ENCODE measurements at places on chromosomes 2 and 18.

- no peak for DNase-seq
Observed at GRCh38 chr2:28004086-28004485, 113.6 kb downstream of the BABAM2 start.

- DNase-seq, result no peak
Observed at GRCh38 chr2:238476258-238476657, 49.5 kb downstream of the ASB1 start.

DNA sequence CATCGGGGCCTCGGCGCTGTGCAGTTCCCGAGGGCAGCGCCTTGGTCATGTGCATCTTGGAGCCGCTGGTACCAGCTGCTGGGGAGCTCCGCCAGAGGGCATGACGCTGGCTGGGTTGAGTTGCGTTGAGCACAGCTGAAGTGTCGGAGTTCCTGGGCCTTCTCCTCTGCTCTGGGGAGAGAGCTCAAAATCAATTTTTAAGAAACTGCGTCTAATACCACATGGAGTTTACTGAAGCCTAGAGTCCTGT, 48.7 kb downstream of the GREB1 start:
- DNase-seq, result no peak

DNA sequence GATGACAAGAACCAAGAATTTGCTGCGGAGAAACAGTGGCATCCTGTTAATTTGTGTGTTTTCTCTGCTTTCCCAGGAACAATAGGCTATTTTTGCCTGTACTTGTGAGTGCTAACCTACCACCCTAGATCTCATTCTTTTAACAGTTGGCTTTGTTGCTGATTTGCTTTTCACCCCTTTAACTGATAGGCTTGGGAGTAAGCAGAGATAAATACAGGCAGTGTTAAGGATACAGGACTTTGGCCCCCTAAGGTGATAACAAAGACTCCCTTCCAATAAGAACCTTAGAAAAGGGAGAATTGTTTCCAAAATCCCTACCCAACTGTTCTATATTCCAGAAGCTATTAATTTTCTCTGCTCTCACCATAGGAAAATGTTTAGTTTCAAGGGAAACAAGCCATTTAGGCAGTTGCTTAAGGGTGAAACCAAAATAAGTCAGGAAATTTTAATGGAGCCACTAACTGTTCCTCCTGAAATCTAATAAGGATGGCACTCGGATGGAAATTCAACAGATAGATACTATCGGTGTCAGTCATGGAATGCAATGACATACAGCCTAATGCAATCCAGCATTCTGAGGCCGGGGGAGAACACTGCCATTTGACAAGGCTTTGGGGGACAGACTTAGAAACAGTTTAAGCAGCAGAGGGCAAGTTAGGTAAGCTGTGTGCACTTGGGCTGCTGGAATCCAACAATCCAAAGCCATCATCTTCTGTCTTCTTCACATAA, 238.8 kb downstream of the RNF152 start:
- no peak for DNase-seq

- no peak for DNase-seq
Observed at GRCh38 chr2:231250698-231251097, 52.3 kb downstream of the ARMC9 start.

DNA sequence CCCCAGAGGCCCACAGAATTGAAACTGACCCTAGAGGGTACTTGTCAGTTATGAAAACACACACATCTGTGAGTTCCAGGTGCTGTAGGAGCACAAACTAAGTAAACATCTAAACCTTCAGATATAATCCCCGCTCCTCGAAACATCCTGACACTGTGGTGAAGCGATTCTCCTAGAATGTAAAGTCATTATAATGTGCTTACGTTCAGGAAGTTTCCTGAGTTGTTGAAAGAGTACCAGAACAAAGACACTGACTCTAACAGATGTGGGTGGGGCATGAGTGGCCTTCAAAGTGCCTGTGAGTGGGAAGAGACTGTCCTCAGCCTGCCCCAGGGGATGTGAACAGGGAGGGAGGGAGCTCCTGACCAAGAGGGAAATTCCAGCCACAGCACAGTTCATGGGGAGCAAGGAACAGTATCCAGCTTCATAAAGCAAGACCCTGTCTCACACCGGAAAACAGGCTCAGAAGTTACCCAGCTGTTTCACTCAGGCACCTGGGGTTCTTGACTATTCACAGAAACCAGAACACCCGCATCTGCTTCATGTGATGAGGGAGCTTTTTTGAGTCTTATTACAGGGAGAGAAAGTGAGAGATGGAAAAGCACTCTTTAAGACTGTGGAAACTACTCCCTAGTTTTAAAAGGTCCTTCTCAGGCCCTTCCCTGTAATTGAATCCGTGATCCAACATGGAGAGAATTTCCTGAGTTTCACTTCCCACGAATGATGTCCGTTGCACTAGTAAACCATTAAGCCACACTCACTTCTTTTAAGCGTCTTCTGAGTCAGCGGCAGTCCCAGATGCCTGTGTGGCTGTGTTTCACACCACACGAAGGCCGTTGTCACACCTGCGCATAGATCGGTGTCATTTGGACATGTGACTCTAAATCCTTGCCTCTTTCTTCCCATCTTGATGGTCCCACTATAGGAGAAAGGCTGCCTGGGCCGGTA, 88.6 kb upstream of the EML6 start:
- DNase-seq, result no peak

- DNase-seq, result no peak
Observed at GRCh38 chr2:105883911-105884694, 139.4 kb downstream of the NCK2 start.

GRCh38 chr2:30318987-30319782, 87.9 kb downstream of the LBH start:
- no peak for DNase-seq

GRCh38 chr2:60671966-60672365, 84.1 kb upstream of the PAPOLG start:
- no peak for DNase-seq

GRCh38 chr2:186903216-186903615, 54.2 kb upstream of the ZSWIM2 start:
- DNase-seq, result no peak

GRCh38 chr2:10482913-10483312, 34.8 kb upstream of the ODC1 start:
- DNase-seq, result no peak

DNA sequence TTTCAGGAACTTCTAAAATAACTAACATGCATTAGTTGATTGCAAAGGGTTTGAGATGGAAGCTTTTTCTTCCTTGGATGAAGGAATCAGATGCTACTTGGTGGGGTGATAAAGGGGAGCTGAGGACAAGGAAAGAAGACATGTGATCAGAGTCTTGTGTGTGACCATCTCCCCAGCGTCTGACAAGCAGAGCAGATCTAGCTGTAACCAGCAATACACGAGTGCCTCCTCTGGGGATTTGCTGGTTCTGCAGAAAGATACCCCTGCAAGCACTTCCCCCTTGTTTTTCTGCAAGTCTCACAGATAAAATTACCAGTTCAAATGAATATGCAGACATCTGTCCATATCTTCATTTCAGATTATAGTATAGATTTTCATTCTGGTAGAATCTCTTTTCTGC, 2.7 kb downstream of the CDH7 start:
- DNase-seq, result no peak

DNA sequence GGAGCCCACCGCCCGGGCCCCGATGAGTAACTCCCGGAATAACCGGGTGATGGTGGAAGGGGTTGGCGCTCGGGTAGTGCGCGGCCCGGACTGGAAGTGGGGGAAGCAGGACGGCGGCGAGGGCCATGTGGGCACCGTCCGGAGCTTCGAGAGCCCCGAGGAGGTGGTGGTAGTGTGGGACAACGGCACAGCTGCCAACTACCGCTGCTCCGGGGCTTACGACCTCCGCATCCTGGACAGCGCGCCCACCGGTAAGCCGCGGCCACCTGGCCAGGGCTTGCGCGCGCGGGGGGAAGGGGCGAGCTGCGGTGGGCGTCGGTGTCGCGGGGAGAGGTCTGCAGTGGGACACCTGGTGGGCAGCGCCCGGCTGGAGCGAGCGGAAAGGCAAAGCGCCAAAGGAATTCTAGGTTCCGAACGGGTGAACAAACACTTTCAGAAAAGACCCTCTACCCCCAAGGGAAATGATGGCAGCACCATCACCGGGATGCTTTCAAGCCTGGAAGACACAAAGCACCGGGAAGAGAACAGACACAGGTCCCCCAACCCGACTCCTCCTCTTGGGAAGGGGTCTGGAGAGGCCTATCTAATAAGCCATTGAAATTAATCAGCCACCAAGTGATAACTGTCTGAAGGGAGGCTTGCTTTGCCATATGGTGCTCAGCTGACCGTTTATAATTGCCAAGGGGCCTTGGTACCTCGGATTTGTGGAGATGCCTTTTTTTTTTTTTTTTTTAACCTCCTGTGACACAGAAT, 1.1 kb downstream of the MIB1 start:
- peak; percentile 10 for DNase-seq

DNA sequence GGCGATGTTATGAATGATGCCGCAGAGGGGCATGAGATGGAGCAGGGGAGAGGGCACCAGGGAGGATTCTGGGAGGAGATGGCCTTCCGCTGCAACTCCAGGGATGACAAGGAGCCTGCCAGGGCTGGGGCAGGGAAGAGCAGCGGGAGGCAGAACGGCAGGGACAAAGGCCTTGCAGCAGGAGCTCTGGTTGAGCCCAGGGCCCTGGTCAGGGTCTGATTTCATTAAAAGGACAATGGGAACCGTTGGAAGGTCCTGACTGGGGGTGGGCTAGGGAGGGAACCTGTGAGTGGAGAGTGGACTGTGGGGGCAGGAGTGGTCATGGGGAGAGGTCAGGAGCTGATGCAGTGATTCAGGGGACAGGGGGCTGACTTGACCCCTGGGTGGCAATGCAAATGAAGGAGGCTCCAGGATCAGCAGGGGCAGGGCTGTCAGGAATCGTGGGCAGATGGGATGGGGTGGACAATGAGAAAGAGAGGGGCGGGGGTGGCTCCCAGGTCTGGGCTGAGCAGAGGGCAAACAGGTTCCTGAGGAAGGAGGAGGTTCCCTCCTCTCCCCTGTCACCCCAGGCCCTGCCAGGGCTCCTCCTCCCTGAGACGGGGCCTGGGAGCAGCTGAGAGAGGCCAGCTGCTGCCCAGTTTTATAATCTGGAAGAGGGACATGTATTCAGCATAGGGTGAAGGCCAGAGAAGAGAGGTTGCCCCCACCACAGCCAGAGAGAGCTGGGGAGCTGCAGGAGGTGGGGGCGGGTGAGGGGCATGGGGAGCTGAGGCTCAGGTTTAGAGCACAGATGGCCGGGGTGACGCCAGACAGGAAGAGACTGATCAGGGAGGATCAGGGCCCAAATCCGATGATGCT, 7.3 kb upstream of the DUSP2 start:
- DNase-seq, result no peak

DNA sequence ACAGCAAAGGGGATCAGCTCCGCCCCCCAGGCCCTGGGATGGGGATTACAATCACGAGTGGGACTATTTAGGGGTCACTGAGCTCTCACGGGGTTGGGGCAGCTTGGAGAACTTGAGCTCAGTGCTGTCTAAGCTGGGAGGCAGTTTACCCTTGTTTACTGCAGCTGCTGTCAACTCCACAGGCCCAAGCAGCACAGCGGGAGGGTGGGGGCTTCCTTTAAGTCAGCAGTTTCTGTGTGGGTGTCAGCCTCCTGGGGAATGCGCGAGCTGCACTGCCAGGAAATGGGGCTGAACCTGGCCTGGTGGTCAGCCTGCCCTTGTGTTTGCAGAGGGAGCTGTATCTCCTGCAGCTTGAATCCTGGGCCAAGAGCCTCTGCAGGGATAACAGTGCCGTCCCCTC, 29.8 kb downstream of the TOGARAM2 start:
- DNase-seq, result no peak

DNA sequence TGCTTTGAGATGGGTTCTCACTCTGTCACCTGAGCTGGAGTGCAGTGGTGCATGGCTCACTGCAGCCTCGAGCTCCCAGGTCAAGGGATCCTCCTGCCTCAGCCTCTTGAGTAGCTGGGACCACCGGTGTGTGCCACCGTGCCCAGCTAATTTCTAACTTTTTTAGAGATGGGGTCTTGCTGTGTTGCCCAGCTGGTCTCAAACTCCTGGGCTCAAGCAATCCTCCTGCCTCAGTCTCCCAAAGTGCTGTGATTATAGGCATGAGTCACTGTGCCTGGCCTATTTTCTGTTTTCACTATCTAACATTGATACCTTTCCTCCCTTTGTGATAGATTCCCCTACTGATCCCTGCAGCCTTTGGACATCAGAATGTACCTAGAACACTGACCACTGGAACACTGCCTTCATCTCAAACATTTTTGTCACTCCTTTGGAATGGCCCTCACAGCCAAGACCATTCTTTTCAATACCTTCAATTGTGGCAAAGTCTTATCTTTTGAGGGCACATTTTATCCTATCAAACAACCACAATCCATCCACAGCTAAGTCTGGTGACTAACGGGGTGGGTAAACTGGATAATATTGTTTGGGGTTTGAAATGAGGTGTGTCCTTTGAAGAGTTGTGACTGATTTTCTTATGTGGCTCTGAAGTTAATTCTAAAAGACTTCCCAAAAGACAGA, 43.7 kb downstream of the EPAS1 start:
- DNase-seq, result no peak

DNA sequence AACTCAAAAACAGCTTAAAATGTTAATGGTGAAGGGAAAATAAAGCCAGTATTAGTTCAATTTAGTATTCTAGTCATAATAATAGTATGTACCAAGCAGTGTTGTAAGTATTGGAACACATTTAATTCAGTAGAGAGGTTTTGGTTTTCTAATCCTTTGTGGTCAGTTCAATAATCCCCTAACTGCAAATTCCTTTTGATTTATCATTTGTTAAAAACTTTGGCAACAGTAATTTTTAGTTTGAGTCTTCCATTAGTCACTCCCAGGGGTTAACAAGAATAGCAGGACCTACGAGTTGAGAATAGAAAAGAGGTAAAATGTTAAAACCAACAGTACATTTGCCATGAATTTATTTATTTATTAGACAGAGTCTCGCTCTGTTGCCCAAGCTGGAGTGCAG, 10.7 kb downstream of the MRPL44 start:
- DNase-seq, result no peak

GRCh38 chr2:230152334-230152733, 67.5 kb downstream of the SP110 start:
- DNase-seq, result no peak

- DNase-seq, result no peak
Observed at GRCh38 chr2:48257456-48257855, 272.5 kb upstream of the STON1 start.

DNA sequence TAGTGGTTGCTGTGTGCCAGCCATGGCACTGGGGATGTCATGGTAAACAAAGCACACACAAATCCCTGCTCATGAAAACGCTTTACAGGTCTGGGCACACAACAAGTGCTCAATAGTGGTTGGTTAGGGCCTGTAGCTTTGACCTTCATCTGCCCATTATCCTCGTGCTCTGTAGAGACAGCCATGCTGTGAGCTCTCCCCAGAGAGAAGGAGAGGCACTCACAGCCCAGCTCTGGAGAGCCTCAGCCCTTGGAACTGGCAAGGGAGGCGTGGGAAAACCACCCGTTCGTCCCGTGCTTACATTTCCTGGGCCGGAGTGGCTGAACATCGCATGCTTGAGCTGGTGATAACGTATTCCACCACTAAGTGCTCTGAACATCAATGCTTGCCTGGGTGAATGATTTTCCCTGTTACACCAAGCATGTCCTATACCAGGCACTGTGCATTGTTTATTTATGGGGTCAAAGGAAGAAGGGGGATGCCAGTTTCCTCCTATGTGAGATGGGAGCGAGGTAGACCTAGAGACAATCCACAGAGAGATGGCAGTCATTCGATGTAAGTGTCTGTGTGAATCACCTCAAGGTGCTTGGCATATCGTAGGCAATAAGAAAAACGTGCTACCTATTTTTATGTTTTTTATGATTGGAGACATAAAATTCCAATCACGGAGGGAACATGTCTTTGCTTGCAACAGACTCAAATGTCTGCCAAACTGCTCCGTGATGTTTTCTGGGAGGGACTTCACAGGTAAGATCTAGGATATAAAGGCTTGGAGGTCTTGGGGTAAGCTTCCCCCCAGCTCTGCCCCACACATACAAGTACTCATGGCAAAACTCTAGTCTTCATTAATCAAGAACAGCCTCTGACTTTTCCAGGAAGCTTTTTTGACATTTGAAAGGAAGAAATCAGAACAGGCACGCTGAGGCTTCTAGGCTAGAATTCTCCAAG, 75.5 kb downstream of the DDX1 start:
- DNase-seq, result no peak
